ENCODE measurements at places on chromosomes 7 and 10.
A peak's percentile ranks its signal among the peaks of the same experiment; 100 is the strongest.

GRCh38 chr10:93461807-93462178 lies 20.3 kb downstream of the MYOF start:
- DNase-seq, result no peak

- no peak for DNase-seq
Measured at GRCh38 chr10:184911-185310, 49.7 kb downstream of the ZMYND11 start.

DNA sequence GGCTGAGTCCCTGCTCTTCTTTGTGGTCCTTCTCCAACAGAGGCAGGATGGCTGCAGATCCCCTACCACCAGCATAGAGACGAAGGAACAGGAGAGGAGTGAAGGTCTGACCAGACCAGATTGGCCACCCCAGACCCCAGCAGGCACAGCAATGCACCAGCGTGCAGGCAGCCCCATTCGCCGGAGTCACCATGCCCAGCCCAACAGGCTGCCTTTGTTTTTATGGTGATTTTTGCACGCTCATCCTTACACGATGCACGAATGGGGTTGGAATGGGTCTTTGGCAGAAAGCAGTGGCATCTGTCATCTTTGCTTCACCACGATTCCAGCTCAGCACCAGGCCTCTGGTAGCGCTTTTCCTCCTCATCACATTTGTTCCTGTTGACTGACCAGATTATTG lies 427.6 kb downstream of the INHBA start:
- no peak for DNase-seq

- DNase-seq, result no peak
Measured at GRCh38 chr7:155807065-155807671, 5.1 kb downstream of the SHH start.

DNA sequence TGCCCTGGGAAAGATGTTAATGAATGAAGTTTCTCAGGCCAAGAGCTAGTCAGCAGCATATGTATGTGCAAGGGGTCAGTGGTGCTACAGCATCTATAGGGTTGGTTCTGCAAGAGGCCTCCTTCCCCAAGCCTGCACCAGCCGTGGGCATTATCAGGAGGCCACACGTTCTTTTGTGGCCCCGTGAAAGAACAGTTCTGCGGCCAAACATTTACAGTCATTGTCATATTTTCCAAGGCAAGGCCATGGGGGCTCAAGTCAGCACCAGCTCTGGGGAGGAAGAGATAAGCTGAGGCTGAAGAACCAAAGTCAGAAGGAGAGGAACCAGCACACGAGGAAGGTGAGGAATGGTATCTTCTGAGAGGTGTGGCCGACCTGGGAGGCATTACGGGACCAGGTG lies 54.4 kb upstream of the TMEM72 start:
- no peak for DNase-seq

DNA sequence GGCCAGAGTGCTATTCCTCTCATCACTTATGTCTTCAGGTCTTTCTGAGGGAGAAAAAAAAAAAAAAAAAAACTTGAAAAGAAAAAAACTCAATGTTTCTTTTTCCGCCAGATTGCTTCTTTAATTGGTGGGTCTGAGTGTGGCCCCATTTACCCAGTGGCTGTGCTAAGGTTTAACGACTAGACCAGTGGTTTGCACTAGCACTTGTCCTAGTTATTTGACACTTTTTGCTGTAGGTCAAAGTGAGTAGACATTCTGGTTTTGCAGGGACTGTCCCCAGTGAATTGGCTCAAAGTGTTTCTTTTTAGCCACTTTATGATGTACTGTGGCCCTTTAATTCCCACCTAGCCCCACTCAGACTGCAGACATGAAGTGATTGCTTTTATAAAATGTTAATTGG lies 273.3 kb downstream of the PTEN start:
- DNase-seq, result no peak

DNA sequence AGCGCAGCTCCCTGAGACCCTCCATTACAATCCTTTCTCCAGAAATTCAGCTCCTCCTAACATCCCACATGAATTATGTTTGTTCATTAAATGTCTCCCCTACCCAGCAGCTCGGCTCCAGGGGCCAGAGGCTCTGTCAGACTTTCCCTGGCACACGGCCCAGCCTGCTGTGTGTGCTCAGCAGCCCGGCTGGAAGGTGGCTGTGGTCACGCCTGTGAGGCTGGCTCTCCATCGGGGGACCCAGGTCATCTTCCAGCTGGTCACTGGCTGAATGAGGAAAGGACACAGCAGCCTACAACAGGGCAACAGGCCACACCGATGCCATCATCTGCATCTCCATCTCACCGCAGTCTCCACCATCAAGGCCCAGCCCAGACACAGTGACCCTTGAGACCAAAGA lies 219.8 kb downstream of the MAD1L1 start:
- DNase-seq, result no peak

DNA sequence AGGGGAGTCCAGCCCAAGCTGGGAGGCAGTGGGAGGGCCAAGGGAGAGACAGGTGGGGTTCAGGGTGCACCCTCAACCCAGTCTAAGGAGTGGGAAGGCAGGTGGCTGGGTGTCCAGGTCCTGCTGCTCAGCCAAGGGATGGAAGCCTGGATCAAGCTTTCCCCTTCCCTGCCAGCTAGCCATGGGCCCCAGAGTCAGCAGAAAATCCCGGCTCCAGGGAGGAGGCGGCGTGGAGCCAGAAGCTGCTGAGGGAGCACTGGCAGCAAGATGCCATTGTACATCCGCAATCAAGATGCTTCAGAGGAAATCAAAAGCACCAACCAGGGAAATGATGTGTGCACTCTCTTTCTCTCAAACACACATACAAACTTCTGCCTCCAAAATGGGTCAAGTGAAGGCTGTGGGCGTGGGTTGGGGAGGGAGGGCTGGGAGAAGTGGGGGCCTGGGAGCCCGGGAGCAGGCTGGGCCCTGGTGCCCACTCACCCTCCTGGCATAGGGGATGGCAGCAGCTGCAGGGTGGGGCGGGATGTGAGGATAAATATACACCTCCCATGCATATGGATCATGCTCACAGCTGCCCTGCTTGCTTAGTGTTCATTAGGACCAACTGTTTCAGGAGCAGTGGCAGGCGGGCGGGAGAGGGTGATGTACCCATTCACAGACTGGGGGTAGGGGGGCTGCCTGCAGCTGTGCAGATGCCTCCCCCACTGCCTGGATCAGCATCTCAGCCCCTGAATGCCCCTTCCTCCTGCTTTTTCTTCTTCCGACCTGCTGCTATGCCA lies 24.2 kb downstream of the TRIM8 start:
- no peak for DNase-seq

DNA sequence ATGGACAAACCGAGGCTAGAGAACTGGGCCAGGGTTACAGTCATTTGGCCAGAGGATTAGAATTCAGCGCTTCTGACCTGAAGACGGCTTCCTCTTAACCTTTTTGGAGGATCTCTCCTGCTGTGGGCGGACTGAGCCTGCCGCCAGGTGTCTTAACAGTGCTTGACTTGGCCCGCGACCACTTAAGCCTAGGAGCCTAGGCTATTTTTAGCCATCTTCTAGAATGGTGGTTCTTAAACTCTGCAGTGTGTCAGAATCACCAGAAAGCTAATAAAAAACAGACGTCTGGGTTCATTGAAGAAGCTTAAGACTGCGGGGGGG lies 722 bp downstream of the MDH2 start:
- DNase-seq, result no peak

DNA sequence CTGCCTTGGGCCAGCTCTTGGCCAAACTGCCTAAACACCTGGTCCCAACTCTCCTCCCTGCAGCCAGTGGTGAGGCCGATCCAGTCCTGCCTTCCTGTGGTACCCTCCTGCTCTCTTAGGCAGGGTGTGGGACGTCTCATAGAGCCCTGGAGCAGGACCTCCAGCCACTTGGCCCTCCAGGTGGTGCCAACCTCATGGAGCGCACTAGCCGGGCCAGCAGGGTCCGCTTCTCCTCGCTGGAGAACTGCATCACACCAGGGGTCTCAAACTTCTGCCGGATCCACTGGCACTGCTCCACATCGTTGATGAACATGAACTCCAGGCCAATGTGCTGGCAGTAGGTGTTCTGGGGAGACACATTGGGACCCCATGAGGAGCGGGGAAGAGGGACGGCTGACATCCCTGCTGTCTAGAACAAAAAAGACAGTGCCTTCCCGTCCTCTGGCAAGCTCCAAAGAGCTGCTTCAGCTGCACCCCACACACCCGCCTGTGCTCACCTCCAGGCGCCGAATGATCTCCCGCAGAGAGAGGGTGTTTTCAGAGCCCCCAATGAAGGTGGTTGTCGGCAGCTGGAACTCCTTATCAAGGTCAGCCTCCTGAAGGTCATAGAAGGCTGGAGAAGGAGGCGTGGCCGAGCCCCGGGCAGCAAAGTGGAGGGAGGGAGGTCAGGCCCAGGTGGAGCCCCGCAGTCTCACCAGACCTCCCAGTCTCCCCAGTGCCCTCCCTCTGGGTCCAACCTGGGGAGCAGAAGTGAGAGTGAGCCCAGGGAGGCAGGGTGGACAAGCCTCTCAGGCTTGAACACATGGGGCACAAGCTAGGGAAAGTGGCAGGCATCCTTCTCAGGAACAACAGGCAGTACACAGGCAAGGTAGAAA lies 10.2 kb downstream of the OGDHL start:
- DNase-seq, result no peak

DNA sequence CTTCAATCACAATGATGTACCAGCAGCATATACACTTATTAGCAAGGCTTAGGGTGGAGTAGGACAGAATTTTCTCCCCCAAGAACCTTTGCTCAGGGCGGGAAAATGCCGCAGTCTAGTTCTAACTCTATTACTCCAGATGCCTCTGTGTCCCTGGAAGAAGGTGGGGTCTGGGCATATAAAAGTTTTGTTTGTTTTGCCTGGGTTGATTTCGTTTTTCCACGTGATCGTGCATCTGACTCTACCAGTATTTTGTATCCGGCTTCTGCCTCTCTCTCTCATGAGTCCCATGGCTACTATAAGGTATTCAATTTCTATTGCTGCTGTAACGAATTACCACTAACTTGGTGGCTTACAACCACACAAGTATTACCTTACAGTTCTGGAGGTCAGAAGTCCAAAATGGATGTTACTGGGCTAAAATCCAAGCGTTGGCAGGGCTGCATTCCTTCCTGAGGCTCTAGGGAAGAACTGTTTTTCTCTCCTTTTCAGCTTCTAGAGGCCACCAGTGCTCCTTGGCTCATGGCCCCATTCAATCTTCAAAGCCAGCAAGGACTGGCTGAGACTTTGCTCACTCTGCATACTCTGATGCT lies 181.2 kb upstream of the PRSS58 start:
- no peak for DNase-seq

DNA sequence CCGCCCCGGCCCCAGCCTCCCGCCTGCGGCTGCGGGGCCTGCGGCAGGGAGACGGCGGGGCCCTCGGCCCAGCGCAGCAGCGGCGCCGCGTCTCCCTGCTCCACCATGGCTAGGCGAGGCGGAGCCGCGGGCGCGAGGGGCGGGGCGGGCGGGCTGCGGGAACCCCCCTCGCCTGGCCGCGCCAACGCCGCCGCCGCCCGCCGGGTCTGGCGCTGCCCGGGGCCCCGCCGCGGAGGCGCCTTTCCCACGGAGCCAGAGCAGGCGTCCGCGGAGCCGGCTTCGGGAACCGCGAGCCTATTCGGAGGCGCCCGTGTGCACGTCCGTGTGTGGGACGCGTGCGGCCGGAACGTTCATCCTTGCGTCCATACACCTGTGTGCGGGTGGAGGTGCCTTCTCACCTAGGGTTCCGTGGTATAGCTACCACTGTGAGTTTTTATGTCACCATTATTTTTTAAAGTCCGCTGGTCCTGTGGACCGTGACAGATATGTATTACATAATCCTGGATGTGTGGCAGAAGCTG lies at the start of gene DENND11:
TSS of gene DENND11 (minus strand) at position 120 of the 521 bp plus-strand sequence. CDS start at position 107, 13 bp downstream.
- DNase-seq, result peak; percentile 45

- DNase-seq, result no peak
Measured at GRCh38 chr7:7176406-7177043, 5.8 kb upstream of the C1GALT1 start.

- no peak for DNase-seq
Measured at GRCh38 chr10:72049969-72050781, 38.2 kb downstream of the SPOCK2 start.

GRCh38 chr10:128693493-128694131 lies 567.4 kb upstream of the MKI67 start:
- no peak for DNase-seq

DNA sequence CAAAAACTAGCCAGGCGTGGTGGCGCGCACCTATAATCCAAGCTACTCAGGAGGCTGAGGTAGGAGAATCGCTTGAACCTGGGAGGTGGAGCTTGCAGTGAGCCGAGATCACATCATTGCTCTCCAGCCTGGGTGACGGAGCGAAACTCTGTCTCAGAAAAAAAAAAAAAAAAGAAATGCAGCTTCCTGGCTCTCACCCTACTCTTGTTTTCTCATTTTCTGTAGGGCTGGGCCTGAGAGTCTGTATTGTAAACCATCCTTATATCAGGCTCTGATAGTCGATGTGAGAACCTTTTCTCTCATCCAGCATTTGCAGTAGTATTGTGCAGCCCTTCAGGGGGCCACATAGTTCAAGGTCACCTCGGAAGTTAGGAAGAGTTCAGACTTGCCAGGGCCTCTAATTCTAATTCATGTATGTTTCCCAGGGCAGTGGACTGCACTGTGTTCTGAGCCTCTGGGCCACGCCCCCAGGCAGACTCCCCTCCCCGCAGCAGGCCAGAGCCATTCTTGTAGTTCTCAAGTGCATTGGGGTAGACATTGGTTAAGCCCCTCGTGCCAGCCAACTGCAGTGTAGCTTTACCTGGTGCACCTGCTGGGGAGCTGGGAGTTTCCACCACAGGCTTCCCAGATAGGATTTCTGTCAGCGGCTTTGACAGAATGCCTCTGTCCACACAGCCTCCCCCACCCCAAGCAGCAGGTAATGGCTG lies 38.3 kb upstream of the PDCD4 start:
- DNase-seq, result no peak

GRCh38 chr10:89981891-89982290 lies 280.5 kb downstream of the KIF20B start:
- DNase-seq, result no peak

- DNase-seq, result no peak
Measured at GRCh38 chr7:68411742-68412141, 1186.5 kb upstream of the AUTS2 start.

DNA sequence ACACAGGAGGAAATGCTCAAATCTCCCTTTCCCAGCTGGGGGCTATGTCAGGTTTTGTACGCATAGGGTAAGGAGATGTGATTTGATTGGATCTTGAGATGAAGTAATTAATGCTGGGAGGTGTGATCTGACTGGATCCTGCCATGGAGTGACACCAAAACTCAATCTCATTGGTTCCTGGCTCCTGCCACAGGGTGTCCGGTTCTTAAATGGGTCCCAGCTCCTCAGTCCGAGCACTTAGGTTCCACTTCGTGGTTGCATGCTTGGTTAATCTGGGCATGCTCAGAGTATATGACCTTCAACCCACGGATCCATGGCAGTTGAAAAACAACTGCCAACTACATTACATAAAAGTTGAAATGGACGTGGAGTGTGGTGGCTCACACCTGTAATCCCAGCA lies 3.1 kb upstream of the ZNF12 start:
- DNase-seq, result no peak

All from stimulated activated CD4-positive, alpha-beta T cell treated with anti-CD3 and anti-CD28 coated beads, Interleukin-4, amount 100 ng/mL, for 48 hours (primary cell).